ENCODE measurements at places on chromosomes 4 and X.

- DNase-seq: no peak
Measured at GRCh38 chr4:186472948-186473347, 82.4 kb downstream of the MTNR1A start.

DNA sequence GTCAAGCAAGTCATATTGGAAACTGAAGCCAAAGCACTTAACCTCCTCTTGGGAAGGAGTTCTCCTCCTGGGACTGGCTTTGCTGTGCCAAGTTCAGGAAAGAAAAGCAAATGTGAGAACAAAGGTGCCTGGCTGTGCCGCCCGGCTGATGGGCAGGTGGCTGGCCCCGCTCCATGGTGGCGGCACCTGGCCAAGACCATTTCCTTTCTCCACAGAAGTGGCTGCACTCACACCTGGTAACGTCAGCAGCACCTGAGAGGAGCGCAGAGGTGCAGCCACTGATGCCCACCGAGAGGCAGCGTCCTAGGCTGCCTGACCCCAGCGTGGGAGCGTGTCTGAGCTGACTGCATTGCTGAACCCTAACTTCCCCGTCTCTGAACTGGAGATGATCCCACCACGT, 54.3 kb downstream of the DCTD start:
- DNase-seq: no peak

GRCh38 chr4:118974758-118975157, 86.1 kb downstream of the SYNPO2 start:
- DNase-seq: no peak

- DNase-seq: peak; percentile 44
Measured at GRCh38 chrX:39174772-39175417, 373.6 kb downstream of the MID1IP1 start.

DNA sequence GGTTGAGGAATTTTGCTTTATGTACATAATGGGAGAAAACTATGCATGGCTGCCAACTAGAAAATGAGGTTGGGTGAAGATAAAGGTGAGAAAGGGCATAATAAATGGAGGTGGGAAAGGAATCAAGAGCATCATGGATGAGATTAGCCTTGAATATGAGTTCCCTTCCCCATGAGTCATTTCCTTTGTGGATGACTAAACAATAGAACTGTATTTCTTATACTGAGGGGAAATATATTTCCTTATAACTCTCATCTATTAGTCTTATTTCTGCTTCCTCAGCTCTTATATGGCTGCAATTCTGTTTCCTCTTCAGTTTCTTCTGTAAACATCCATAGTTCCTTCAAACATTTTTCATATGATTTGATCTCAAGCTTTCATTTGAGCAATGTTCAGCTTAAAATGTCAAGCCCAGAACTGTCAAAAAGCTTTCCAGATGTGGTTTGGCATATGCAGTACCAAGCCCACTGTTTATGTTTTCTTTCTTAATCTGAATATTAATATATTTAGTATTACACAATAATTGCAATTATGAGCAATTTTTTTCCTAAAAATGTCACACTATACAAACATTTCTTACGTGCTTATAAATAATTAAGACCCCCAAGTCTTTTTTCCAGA, 100.7 kb upstream of the GRPR start:
- no peak for DNase-seq

DNA sequence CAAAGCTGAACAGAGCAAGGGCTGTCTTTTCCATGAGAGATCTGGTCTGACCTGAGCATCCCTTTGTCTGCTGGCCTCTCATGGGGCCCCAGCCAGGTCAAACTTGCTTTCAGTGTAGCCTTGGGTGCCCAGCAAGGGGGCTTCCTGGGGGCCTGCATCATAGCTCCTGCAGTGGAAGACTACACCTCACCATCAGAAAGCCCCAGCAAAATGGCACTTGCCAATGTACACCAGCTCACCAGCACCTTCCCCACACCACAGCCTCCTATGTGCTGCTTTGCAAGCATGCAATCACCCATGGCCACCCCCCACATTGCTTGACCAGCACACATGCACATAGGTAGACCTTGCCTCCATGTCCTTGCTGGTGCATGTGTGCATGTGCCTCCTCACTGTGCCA, 1478.1 kb downstream of the FSTL5 start:
- no peak for DNase-seq

DNA sequence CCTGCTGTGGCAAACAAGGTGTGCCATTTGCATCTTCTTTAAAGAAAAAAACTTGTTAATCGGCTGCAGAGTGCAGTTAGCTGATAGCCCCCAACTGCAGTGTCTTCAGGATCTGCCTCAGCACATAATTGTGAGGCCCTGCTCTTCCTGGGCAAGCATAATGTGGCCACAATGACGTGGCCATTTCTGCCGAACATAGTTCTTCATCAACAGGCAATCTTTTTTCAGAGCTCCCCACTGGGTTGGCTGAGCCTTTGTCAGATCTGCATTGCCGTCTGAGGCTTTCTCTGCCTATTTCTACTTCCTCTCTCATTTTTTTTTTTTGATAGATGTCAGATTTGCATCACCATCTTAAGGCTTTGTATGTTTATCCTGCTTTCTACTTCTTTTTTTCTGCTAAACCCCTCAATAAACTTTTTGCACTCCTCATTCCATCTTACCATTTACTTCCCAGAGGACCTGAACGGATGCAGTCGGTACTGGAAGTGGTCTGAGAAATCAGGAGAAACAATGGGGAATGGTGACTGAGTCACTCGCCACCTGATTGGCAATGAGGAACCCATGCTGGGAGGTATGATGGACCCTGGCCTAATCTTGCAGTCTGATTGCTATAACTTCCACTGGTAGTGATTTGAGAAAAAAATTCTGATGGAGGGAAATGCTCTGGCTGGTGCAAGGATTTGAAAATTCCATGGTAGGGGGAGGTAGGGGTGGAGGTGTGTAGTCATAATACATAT, 21.2 kb upstream of the TAB3 start:
- DNase-seq: peak; percentile 20

DNA sequence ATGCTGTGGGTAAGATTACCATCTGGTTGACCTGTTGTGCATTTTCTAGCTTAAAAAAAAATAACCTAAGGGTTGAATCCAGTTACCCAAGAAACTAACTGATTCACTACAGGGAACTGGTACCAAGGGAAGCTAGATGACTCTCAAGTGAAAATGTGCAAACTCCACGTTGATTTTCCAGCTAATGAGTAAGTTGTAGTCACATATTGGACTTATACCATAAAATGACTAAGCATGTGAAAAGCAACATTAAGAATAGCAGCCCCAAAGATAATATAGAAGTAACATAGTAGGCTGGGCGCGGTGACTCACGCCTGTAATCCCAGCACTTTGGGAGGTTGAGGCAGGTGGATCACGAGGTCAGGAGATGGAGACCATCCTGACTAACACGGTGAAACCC, 270.9 kb downstream of the SPRY1 start:
- no peak for DNase-seq

DNA sequence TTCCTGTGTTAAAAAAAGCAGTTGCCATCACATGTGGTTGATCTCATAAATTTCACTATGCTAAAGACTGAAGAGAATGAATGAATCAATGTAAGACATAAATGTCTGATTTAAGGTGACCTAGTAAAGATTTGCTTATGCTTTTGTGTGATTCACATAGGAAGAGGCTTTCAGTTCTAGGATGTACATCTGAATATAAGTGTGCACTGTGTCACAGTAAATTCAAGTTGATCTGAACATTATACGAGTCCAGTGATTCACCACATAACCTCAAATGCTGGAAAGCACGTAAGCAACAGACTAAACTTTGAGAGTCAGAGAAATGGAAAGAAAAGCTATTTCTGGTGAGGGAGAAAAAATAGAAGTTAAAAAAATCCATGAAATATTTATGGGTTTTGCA, 567.9 kb downstream of the EPHA5 start:
- DNase-seq: no peak
